Mesenteric fat pad (tissue), 1 donor: ENCODE measurements at places on chromosomes 6 and 20. TPM values are rescaled to one million over a fixed set of nuclear protein-coding genes. Genes with fewer than 3 reads are reported as not detected.

GRCh38 chr6:34207695-34208443 is 28.8 kb upstream of the HMGA1 start:
- no peak for DNase-seq

GRCh38 chr6:18121580-18122127 is 823 bp downstream of the NHLRC1 start:
- DNase-seq = no peak

DNA sequence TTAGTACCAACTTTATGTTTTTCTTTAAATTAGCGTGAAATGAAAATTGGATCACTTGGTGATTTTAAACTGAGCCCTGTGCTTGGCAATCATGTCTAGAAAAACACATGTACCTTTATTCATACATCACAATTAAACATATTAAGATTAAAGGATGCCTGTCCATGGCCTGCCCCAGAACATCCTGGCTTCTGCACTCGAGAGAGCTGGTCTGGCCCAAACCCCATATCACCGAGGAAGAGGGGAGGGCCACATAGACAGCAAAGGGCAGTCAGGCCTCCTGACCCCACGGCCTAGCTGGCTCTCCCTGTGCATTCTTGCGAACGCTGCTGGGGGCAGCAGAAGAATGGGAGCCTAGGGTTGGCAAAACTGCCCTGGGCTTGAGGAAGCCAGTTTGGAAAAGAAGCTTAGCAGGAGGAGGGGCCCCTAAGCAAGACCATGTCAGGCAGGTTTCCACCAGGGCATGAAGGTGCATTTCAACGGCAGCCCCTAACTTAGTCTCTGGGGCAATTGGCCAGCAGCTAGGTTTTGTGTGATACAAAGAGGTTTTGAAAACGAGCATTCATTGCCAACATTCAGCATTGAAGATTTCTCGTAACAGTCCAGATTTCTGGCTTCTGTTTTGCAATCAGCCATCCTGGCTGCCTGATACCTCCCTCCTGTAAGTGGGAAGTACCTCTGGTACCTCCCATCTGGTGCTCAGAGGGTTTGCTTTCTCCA is 8.6 kb downstream of the BPIFB3 start:
- DNase-seq = no peak

DNA sequence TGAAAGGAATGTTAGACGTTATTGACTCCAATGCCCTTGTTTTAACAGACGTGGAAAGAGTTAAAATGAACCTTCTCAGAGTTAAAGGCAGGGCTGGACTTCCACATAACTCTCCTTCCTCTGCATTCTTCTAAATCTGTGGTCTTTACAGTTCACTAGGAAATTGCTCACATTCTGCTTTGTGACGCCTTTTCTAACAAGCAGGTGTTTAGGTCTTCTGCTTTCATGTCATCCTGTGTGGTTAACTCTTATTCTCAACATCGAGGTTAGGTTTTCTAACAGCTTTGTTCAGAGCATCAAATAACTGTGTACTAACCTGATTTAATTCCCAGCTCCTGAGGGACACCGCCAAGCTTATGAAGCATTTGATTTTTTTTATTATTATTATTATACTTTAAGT is 81.3 kb upstream of the NT5E start:
- DNase-seq = no peak

DNA sequence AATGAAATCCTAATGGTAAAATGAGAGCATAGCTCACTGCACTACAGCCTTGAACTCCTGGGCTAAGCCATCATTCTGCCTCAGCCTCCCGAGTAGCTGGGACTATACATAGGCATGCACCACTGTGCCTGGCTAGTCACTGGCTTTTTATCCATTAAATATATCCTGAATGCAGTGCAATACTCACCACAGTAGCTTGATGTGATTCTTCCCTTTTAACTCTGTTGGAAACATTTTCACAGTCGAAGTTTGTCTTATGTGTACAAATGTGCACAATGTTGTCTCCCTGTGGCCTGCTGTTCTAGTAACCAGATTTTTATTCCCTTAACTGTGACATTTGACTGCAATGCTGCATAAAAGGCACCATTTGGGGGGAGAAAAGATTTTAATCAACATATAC is 56.7 kb downstream of the TRMT6 start:
- no peak for DNase-seq

DNA sequence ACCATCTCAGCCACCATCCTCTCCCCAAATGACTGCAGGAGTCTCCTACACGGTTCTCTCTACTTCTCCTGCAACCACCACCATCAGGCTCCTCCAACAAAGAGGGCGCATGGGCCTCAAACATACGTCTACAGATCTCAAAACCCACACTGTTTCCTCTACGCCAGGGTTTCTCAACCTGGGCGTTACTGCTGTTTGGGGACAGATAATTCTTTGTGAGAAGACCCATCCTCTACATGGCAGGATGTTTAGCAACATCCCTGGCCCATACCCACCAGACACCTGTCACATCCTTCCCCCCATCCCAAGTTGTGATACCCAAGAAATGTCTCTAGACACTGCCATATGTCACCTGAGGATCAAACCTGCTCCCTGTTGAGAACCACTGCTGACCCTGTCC is 45.0 kb downstream of the ELMO2 start:
- DNase-seq = no peak

Gene ANKRD66
- total RNA-seq = not detected

Gene VAPB
- total RNA-seq = 51.5 TPM

Gene VGLL2
- total RNA-seq = not detected

Gene CLVS2
- not detected for total RNA-seq

Gene PPP1R14C
- 0.26 TPM for total RNA-seq
